ENCODE measurements at places on chromosomes 5 and 9.

- DNase-seq: no peak
Measured at GRCh38 chr9:27717991-27718390, 144.7 kb upstream of the C9orf72 start.

DNA sequence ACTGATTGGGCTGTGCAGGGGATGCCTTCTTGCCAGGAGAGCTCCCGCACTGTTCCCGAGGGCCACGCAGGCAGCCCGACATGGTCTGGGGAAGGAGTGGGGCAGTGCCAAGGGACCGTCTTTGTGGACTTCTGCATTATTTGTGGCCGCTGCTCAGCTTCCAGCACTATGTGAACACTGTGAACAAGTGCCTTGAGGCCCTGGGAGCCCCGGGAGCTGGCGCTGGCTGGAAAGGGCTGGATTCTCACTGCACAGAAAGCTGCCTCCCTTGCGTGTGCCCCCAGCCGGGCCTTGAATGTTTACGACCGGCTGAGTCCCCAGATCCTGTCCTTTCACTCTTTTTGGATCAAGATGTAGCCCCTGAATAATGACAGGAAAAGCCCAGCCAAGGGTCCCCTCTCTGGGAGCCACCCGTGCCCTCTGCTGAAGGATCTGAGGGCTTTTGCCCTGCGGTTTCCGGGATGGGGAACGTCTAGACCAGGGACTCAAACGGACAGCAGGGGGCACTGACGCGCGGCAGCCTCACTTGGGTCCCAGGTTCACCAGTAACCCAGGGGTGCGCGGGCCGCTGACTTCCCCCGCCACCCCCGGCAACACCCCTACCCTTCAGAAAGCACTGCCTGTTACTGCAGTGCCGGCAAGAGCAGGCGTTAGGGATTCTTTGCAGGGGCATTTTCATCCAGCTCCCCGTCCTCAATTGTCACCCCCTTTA, 98.9 kb upstream of the FCN2 start:
- DNase-seq: no peak

DNA sequence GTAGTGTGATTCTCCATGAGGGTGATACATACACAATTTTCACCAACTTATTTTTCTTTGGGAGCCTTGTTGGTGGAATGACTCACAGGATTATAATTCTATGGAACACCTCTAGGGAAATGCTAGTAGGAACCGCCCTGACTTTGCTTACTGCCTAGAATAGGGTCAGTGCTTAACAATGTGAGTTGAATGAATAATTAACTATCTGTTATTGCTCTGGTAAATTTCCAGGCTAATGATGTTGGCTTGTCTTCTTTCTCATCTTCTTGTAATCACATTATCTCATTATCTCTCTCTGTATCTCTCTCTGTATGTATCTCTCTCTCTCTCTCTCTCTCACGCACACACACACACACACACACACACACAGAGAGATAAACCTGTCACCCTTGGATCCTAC, 291.1 kb downstream of the TRIM32 start:
- DNase-seq: no peak

GRCh38 chr5:148653836-148654781, at the start of gene HTR4:
Gene HTR4, minus strand, starts transcription at chr5:148654527. Its CDS starts 17,513 bp downstream, at chr5:148637014.
- no peak for DNase-seq

- DNase-seq: peak; percentile 20
Measured at GRCh38 chr5:144549580-144549979, 378.9 kb downstream of the KCTD16 start.

GRCh38 chr5:176697934-176698538, 50.8 kb downstream of the TSPAN17 start:
- no peak for DNase-seq

DNA sequence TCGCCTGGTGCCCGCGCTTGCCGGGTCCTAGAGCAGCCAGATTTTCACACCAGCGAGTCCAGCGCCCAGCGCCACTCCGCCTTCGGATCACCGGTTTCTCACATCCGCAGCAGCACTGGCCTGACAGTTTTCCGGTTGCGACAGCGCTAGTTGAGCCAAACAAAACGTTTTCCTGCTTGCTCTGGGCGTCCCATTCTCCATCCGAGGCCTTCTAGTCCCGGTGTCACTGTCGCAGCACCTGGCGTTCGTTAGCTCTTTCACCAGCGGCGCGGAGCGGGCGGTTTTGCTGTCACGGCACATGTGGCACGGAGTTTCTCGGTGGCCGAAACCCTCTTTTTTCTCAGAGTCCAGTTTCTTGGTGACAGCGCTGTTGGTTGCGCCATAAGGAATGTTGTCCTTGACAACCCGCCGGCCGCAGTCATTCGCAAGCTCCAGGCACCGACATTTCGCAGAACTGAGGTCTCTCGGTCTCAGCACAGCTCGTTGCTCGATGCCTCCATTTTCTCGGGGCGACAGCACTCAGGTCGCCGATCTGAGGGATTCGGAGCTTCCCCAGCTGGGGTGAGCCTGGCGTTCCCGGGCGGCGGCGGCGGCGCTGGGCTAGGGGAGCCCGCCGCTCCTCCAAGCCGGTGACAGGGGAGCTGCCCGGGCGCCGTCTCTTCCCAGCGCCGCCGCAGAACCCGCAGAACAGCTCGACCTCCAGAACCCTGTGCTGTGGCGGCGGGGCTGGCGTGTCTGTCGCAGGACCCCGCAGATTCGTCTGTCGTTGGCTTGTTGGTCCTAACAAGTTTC, 47.8 kb downstream of the ANXA2R start:
- peak; percentile 96 for DNase-seq

All from RPMI8226 (cell line).